ENCODE measurements at places on chromosomes 3 and 15.

- peak; percentile 61 for DNase-seq
Measured at GRCh38 chr3:179146911-179147513, 1.1 kb upstream of the PIK3CA start.

DNA sequence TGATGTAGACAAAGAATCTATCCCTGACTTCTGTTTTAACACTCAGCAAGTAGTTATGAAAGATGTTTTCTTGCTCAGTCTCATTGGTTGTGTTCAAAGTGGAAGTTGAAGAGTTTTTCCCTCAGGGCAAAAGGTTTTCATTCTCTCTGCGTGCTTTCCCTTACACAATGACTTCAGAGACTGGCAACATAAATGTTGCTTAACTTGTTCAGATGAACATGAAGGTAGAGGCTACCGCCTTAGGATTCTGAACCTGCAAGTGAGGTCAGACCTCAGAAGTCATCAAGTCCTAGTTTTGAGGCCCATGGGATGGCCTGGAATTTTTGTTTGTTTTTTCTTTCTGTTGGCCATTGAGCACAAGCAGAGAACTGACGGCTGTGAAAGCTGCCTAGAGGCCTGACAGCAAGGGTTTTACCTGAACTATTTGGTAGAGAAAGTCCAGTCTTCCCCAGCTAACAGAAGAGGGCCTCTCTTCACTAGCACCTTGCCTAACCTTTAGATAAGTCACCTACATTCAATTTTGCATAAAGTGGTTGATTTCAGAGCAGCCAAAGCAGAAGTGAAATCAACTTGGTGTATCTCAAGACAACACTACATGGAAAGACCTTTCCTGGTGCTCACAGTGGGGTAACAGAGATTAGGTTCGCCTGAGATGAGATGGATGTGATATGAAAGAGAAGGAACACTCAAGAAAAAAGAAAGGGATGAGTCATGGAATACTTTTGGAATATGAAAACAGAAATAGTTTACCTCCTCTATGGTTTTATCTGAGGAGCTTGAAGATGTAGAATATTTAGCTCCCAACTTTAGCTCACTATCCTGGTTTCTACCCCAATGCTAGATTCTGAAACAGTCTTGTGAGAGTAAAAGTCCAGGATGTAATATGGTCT lies 53.6 kb upstream of the AP4E1 start:
- no peak for DNase-seq

- DNase-seq = no peak
Measured at GRCh38 chr3:132749786-132750185, 27.6 kb upstream of the NPHP3 start.

DNA sequence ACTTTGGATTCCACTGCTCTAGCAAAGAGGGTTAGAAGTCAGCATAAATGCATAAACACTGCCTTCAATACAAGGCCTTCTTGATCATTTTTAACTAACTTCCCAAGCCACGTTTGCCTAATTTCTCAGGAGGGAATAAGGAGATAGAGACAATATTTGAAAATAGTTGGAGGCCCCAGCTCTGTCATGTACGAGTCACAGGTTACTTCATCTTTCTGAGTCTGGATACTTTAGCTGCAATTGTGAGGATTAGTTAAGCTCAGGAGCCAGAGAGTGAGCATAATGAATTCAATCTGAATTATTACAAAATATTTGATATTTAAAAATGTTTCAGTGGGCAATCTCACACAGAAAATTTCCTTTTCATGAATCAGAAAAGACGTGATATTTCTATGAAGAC lies 298.9 kb downstream of the SHOX2 start:
- DNase-seq = no peak

DNA sequence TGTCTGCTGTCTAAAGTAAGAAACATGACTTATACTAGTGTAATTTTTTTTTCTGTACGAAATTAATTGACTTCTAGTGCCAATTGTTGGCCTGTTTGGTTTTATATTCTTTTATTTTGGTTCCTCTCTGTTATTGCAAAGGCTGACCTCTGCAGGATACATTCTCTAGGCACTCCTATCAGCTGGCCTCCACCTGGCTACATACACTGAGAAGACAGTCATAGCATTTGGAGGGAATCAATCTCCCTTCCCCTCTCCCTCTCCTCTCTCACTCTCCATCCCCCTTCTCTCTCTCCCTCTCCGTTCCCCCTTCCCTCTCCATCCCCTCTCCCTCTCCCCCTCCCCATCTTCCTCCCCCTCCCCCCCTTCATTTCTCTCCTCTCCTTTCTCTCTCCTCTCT lies 116.7 kb downstream of the MCTP2 start:
- DNase-seq = no peak

- DNase-seq = no peak
Measured at GRCh38 chr3:197561926-197562325, 6.2 kb upstream of the BDH1 start.

- no peak for DNase-seq
Measured at GRCh38 chr3:108067768-108068167, 23.1 kb downstream of the CD47 start.

GRCh38 chr3:109923431-109923830 lies 586.1 kb upstream of the DPPA4 start:
- DNase-seq = no peak

GRCh38 chr3:60169755-60170154 lies 1081.5 kb downstream of the FHIT start:
- no peak for DNase-seq

DNA sequence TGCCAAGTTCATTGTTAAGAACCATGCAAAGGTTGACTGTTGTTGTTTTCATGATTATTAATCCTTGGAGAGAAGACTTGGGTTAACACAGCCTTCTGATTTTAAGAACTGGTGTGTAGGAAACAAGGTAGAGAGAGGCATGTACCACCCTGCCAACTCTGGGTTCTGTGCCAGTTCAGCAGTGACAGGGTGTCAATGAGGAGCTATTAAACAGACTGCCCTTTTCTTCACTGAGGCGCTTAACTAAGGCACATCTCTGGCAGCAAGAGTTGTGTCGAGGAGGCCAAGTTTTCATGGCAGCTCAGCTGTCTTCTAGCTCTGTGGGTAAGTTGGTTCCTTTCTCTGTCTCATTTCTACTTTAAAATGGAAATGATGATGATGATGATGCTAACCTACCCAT lies 117.6 kb downstream of the FEZF2 start:
- DNase-seq = no peak

GRCh38 chr3:185401319-185401955 lies 38.5 kb downstream of the MAP3K13 start:
- DNase-seq = no peak

- no peak for DNase-seq
Measured at GRCh38 chr3:10780243-10780642, 35.8 kb upstream of the SLC6A11 start.

DNA sequence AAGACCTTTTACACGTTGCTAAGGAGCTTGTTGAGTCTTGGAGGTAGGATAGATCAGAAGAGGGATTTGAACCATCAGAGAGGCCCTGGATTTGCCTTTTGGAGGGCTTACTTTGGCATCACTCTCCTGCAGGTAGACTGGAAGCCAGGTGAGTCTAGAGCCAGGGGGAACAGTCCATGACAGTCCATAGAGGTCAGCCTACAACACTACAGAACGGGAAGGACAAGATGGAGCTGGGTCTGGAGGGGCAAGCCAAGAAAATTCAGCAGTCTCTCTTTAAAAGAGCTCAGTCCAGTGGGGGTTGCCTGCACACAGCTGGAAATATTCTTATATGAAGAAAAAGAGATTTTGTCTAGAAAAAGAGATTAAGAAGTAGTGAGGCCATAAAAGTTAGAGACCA lies 60.7 kb downstream of the HHLA2 start:
- DNase-seq = no peak

DNA sequence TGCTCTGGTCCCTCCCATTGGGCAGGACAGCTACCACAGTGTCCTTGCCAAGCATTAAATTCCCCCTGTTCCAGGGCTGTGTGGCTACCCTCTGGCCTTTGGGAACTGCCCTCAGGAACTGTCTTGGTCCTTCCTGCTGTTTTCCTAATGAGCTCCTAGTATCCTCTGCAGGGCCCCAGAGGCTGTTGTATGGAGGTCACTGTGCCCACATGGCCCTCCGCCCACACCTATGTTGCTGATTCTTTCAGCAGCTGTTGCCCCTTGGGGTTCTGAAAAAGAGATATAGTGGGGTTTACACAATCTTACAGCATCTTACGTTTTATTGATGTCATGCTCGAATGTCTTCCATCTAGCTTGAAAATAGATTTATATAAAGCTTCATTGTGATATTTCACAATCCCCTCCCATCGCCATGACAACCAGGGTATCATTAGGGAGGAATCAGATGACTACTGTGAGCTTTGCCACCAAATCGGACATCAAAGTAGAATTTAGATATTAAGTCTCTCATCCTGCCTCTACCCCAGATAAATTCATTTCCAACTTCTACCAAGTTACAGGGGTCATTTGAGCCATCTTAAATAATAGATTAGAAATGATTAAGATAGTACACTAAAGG lies 97.1 kb upstream of the NR2E3 start:
- no peak for DNase-seq

- DNase-seq = no peak
Measured at GRCh38 chr3:195897081-195897852, 11.1 kb downstream of the TNK2 start.

- DNase-seq = no peak
Measured at GRCh38 chr3:148466980-148467740, 230.5 kb upstream of the AGTR1 start.

DNA sequence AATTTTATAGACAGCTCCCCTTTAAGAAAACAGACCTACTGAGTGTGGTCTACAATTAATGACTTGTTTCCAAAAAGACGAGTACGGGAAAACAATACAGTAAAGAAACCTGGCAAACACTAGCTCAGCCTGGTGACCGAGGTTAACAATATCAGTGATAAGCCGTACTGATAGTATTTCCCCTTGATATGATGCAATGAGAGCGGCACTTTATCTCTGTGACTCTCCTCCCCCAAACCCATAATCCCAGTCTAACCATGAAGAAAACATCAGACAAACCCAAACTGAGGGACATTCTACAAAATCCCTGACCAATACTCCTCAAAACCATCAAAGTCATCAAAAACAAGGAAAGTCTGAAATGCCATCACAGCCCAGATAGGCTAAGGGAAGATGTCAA lies 8.2 kb downstream of the DENND4A start:
- no peak for DNase-seq

DNA sequence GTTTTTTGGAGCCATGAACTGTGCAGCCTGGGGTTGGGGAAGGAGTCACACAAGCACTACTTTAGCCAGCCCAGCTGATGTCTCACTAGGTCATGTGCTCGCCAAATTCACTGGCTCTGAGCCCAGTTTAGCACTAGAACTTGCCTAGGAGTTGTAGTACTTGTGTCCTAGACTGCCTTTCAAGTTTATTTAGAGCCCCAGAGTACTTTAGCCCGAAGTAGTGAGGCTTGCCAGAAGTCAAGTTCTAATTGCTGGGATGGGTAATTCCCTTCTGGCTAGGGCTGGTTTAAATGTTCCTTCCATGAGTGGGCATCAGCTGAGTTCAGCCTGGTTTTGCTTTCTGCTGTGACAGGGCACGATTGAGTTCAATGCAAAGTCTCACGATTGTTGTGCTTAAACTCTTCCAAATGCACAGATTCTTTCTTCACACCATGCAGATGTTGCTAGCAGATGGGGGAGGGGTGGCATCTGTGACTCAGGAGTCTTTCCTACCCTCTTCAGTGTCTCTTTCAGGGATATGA lies 228.2 kb upstream of the ZPLD1 start:
- no peak for DNase-seq

GRCh38 chr3:128967748-128968355 lies 26.0 kb downstream of the CFAP92 start:
- no peak for DNase-seq

GRCh38 chr15:65738649-65739048 lies 53.4 kb downstream of the DENND4A start:
- DNase-seq = no peak

GRCh38 chr3:148840451-148840850 lies 12.8 kb downstream of the CPB1 start:
- no peak for DNase-seq

DNA sequence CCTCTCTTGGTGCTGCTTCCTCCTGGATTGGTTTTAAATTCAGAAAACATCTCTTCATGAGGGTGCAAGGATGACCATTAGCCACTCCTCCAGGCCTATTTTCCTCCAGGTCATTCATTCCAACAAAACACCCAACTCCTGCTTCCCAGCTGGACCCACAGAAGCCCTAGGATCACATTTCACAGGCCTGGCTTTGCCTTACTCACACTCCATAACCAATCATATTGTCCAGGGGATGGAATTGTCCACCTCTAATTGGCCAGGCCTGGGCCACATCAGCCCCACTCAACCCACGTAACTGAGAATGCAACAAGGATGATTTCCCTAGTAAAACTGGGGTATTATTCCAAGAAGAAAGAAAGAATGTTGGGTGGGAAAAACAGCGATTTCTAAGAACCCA lies 616.7 kb upstream of the SUCLG2 start:
- DNase-seq = no peak

DNA sequence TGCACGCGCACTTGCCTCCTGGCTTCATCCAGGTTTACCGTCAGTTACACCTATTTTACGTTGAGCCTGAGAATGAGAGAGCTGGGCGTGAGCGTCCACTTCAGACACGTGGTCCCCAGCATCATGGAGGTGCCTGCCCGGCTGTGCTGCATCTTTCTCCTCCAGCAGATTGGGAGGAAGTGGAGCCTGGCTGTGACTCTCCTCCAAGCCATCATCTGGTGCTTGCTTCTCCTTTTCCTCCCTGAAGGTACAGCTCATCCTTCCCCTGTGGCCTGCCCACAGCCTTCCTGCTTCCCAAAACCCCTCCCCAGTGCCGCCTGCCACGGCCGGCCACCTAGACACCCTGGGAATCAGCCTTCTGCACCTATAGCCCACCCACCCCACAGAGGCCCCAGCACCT lies 31.6 kb downstream of the SLC22A14 start:
- no peak for DNase-seq

DNA sequence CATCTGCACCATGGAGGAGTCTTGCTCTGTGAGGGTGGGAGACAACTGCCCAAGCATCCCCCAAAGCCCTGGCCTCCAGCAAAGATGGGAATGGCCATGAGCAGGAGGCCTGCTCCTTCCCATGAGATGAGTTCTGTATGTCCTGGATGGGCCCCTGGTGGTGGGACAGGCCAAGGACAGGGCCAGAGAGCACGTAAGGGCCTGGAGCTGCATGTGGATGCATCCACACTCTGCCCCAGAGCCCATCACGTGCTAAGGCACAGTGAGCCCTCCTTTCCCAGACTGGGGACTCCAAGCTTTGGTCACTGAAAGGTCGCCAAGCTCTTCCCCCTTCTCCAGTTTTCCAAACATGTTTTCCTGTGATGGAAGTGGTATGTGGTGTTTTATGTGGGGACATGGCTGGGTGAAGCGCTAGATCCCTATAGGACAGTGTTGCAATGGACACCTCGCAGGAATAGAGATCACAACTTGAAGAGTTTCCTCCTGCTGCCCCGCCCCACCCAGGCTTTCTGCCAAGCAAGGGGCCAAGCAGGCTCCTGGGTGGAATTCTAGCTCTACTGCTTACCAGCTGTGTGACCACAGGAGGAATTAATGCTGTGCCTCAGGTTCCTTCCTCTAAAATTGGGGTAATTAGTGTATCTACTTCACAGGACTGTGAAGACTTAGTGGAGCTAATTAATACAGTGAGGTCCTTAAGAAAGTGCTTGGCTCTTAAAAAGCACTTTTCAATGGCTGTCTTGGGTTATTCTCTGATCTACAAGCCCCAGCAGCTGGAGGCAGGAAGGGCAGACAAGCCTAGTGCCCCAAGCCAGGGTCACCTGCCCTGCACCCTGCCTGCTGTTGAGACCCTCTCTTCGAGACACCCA lies 106.4 kb upstream of the RPL32 start:
- DNase-seq = no peak

All from urinary bladder (tissue), 4 donors.